Inflammatory macrophage treated with lipopolysaccharide for 1 hour (primary cell): ENCODE measurements at places on chromosomes 12 and 14.

- DNase-seq = no peak
Observed at GRCh38 chr14:98444077-98444476, 827.9 kb downstream of the BCL11B start.

DNA sequence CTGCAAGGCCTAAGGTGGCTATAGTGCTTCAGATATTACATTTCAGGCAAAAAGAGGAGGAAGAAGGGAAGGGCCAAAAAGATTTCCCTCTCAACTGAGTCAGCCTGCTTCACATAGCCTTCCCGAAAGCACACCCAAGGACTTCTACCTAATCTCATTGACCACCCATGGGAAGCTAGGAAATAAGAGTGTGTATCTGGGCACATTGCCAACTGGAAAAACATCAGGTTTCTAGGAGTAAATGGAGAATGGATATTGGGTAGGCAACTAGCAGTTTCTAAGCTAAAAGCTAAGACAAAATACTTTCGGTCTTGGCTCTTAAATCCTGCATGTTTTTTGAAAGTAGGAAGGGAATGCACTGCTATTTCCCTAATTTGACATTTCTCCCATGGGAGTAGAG lies 221.7 kb upstream of the GRIP1 start:
- no peak for DNase-seq

GRCh38 chr14:76045773-76046172 lies 60.2 kb downstream of the IFT43 start:
- no peak for DNase-seq

DNA sequence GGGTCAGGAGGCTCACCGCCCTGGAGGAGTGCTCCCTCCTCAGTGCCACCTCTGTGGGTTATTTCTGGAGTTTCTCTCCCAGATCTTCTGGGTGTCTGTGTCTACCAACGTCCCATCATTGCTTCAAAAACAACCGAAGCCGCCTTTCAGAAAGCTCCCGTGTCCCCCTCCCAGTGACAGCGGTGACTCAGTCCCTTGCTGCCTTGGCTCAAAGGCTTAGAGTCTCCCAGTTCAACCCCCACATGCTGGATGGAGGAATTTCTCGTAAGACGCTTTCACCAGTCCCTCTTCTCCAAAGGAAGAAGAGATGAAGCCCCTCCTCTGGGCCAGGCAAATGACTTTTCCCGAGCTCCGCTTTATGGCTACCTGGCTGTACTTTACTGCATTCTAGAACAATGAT lies 146.6 kb downstream of the RBM19 start:
- no peak for DNase-seq

- DNase-seq = peak; percentile 39
Observed at GRCh38 chr12:19893514-19893913, 454.2 kb downstream of the AEBP2 start.

DNA sequence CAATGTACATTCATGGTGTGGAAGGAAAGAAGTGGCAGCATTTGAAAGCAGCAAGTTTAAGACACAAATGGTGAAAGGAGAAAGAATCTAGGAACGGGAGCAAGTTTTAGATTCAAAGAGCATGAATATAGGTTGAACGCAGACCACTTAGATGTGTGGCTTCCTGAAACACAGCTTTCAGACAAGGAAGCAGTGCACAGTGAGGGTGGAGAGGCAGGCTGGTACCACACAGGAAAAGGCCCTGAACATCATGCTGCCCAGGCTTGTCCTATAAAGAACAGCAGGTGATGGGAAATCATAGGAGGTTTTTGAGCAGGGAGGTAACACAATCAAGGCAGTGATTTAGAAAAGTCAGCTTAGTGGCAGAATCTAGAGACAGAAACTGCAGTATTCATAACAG lies 35.6 kb downstream of the GNS start:
- DNase-seq = no peak

- no peak for DNase-seq
Observed at GRCh38 chr14:82536566-82536965, 1002.9 kb upstream of the SEL1L start.

DNA sequence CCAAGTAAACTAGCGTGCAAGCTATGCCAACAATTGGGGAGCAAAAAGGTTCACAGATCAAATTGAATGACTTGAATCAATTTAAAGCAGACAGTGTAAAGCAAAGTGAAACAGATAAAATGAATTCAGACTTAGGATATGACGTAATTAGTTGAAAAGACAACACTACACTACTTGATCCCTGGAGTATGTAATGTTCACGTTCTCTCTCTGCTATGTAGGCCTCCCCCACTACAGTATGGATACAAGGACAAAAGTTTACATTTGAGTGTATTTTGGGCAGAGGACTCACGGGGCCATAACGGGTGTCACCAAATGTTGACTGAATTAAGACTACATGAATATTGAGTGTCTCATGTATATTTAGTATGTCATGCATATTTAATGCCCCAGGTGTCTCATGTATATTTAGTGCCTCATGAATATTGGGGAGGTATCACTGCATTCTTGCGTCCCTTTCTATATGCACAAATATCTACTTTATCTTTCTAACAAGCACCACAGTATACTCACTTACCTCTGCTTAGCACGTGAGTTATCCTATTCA lies 44.5 kb downstream of the RERGL start:
- no peak for DNase-seq

DNA sequence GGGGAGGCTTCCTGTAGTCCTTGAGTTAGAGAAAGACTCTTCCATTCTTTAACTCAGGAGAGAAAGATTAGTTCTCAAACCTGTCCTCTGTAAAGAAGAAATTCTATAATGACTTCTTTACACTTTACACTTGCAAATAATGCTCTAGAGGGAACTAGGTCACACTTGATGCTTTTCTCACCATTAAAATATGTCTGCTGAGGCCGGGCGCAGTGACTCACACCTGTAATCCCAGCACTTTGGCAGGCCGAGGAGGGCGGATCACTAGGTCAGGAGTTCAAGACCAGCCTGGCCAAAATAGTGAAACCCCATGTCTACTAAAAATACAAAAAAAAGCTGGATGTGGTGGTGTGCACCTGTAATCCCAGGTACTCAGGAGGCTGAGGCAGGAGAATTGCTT lies 6.3 kb downstream of the NTN4 start:
- no peak for DNase-seq

GRCh38 chr12:19248929-19249602 lies 119.5 kb downstream of the PLEKHA5 start:
- no peak for DNase-seq
